ENCODE measurements at places on chromosomes 6 and 20.

- no peak for DNase-seq
Observed at GRCh38 chr6:137497721-137498463, 3.7 kb upstream of the OLIG3 start.

- DNase-seq: no peak
Observed at GRCh38 chr20:17023806-17024205, 203.0 kb upstream of the PCSK2 start.

DNA sequence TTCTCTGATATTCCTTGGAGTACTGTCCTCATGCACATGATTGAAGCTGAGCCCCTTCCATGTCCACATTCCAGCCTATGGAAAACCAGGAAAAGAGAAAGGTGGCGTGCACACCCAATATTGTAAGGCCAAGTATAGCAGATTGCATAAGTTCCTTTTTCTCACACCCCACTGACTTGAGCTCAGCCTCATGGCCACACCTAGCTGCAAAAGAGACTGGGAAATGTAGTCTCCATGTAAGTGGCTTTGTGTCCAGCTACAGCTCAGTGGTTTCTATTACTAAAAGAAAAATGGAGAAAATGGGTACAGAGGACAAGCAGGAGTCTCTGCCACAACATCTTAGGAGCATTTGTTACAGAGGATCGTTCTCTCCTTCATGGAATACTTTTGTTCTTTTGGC is 10.8 kb upstream of the UST start:
- DNase-seq: no peak

GRCh38 chr6:119137194-119138072 is 59.0 kb upstream of the FAM184A start:
- DNase-seq: no peak

DNA sequence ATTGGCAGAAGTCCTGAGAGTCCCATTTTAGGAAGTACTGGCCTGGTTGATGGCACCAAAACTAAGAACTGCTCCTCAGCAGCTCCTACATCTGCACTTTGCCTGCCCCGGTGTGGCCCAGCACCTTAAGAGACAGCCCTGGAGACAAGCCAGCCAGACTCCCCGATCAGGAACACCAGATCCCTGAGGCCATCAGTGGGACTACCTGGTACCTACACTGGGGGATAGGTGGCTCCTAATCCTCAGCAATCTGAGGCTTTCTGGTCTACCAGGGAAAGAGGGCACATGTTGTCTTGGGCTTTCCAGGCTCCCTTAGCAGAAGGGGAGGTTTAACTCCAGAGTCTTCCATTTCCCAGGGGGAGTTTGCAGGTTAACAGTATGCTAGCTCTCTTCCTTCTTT is at the start of gene WFDC6:
WFDC6 (minus strand) TSS at position 101 of the 400 bp plus-strand sequence; CDS start at position 26, 75 bp downstream.
- DNase-seq: no peak

GRCh38 chr6:79657238-79657637 is 26.1 kb downstream of the SH3BGRL2 start:
- DNase-seq: no peak

DNA sequence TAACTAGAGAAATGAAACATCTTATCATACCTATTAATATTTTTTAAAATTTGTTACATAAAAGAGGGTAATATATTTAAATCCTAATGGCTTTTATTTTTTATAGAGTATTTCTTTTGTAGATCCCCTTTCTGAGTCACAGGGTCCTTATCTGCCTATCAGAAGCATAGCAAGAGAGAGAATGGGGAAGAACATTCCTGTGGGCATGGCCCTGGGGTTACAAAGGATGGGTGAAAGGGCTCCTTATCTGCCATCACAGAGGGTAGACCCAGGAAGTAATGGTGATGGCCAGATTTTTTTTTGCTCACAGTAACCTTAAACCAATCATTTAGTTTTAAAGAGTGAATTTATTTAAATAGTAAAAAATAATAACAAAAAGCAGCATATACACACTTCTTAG is 582.1 kb upstream of the HTR1E start:
- DNase-seq: no peak

DNA sequence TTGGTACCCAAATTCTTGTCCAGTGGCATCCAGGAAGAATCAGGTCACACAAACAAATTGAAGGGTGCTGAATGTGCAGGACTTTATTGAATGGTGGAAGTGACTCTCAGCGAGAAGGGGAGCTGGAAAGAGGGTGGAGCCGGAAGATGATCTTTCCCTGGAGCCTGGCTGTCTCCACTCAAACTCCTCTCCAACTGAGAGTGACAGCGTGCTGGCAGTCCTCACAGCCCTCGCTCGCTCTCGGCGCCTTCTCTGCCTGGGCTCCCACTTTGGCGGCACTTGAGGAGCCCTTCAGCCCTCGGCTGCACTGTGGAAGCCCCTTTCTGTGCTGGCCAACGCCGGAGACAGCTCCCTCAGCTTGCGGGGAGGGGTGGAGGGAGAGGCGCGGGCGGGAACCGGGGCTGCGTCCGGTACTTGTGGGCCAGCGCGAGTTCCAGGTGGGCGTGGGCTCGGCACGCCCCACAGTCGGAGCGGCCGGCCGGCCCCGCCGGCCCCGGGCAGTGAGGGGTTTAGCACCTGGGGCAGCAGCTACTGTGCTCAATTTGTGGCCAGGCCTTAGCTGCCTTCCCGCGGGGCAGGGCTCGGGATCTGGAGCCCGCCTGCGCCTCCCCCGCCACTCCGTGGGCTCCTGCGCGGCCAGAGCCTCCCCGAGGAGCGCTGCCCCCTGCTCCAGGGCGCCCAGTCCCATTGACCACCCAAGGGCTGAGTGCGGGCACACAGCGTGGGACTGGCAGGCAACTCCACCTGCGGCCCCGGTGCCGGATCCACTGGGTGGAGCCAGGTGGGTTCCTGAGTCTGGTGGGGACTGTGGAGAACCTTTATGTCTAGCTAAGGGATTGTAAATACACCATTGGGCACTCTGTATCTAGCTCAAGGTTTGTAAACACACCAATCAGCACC is 26.7 kb upstream of the MBOAT1 start:
- no peak for DNase-seq

DNA sequence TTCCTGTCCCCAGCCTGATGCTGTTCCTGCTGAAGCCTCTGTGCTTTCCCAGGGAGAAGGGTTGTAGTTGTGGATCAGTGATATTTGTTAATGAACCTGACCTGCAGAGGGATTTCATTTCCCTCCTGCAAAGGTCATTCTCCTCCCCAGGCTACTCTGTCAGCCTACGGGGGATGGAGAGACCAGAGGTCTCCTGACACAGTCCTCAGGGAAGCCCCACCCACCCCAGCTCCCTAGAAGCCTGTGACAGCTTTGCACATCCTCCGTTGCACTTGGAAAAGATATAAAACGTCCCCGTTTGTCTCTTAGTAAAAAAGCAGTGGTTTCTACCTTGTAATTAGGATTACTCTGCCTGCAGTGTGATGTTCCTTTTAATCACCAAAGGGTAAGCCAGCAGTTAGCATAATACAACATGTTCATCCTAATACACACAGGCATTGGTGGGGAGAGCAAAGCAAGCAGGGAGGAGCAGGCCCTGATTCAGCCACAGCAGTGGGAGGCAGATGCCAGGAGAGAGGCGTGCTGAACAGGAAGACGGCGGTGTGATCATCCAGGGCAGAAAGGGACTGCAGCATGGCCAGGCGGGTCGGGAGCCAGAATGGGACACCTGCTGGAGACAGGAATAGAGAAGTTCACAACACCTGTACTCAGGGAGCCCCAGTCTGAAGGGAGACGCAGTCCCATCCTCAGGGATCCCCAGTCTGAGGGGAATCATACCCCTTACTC is 293.5 kb downstream of the LRFN2 start:
- DNase-seq: no peak

- no peak for DNase-seq
Observed at GRCh38 chr6:133774356-133774755, 114.6 kb upstream of the TCF21 start.

DNA sequence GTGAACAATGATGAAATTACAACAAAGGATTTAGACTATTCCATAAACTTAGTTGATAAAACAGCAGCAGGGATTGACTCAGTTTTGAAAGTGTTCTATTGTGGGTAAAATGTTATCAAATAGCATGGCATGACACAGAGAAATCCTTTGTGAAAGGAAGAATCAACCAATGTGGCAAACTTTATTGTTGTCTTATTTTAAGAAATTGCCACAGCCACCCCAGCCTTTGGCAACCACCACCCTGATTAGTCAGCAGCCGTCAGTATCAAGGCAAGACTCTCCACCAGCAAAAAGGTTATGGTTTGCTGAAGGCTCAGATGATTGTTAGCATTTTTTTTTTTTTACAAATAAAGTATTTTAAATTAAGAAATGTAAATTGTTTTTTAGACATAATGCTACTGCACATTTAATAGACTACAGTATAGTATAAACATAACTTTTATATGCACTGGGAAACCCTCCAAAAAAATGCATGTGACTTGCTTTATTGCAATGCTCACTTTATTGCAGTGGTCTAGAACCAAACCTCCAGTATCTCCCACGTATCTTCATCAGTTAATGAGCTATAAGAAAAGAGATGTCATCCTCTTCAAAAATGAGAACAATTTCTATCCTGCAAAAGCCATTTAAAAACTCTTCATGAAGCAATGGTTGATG is 162.7 kb downstream of the SOBP start:
- DNase-seq: no peak

DNA sequence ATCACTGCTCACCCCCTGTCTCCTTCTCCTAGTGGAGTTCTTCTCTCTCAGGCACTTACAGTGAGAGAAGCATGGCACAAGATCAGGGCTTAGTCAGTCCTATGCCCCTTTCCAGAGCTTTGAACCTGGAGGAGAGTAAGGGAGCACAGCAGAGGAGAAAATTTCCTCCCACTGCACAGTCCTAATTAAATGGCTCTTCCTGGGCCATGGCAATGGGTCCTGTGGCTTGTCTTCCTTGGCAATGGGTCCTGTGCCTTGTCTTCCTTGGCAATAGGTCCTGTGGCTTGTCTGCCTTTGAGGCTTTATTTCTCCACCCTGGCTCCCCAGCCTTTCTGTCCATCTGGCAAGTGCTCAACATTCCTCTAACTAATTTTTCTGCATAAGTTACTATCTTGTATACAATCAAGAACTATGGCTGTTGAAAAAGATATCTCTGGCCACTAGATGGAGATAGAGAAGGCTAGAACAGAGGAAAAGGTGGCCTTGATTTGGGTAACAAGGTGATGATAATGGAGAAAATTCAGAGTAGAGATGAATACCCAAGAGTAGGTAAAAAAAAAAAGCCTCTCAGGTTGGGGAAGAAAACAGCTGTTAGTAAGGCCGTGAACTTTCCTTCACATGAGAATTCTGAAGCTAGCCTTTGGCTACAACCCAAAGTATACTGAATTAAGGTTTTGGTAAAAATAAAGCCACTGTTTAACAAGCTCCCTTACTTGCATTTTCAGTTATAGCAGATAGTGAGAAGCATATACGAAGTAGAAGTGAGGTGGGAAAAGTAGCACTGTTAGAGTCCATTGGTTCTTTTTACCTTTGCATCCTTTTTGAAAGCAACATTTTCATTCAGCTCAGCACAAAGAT is 504.9 kb downstream of the DOK5 start:
- DNase-seq: peak; percentile 71

DNA sequence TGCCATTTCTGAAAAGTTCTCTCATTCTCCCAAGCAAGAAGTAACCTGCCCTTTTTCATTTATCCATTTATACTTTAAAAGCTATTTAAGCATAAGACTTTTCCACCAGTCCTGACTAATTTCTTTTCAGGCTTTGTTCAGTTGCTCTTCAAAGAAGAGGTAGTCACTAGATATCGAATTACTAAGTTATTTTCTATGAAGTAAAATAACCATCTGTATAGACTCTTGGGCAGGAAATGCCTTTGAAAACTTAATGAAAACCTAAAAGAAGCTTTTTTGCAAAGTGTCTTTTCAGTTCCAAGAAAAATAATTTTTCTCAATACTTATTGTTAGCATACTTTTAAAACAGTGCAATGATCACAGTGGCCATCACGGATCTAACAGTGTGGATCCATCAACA is 31.3 kb upstream of the LAMP5 start:
- DNase-seq: no peak

DNA sequence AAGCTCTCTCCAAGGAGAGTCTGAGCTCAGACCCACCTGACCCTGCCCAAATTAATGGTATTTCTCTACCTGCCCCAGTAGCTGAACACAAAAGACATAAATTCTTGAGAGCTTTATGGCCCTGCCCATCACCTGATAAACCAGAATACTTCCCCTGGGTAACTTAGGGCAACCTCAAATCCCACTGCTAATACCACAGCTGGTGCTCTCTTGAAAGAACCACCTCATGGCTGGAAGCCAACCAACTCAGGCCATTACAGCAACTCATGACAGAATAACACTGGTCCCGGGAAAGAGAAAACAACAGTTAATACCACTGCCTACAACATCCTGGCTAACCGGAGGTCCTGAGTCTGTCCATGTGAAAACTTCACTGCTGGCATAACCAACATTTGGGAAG is 328.6 kb downstream of the NKAIN2 start:
- DNase-seq: peak; percentile 15

GRCh38 chr6:170410241-170410640 is 103.7 kb downstream of the FAM120B start:
- no peak for DNase-seq

DNA sequence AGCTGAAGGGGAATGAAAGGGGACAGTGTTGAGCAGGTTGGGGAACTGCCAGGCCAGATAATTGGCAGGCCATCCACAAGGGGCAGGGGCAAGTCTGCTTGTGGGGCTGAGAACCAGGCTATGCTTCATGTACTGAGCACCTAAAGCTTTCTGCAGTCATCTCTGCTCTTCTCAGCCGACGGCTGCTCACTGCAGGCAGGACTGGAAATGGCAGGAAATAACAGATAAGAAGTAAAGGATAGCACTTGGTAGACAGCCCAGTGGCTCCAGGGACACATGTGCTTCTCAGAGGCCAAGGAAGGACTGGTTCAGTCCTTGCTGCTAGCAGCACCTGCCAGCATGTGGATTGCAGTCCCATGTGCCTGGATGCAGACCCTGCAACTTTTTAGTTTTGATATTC is 89.8 kb downstream of the CD164 start:
- DNase-seq: no peak

DNA sequence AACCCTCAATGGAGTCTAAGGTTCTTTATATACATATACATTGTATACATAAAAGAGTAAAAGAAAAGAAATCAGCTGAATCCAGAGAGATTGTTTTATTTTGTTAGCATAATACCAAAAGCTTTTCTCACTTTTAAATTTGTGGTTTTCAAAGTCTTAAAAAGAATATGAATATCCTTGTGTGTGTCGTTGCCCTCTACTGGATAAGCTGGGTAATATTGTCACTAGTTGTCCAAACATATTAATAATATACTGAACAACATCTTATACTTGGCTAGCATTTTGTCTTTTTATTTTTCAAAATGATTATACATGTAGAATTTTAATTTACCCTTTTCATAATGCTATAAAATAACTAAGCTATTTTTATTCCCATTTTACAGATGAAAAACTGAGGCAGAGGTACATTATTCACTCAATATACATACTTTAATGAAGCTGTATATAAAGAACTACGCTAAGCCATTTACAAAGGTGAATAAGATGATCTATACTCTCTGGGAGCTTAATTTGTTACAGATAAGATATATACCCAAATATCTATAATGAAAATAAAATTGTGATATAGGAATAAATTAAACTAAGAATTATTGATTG is 531.7 kb downstream of the TFAP2B start:
- DNase-seq: no peak

Data from NCI-H2081 (cell line).